ENCODE measurements at places on chromosomes 11 and 22.

GRCh38 chr22:17110791-17111550 is 10.2 kb downstream of the TMEM121B start:
- DNase-seq, result no peak

DNA sequence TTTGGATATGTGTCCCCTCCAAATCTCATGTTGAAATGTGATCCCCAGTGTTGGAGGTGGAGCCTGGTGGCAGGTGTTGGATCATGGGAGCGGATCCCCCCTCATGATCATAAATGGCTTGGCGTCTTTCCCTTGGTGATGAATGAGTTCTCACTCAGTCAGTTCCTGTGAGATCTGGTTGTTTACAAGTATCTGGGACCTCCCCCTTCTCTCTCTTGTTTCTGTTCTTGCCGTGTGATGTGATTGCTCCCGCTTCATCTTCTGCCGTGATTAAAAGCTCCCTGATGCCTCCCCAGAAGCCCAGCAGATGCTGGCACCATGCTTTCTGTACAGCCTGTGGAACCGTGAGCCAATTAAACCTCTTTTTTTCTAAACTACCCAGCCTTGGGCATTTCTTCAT is 102.2 kb downstream of the SEZ6L start:
- no peak for DNase-seq

GRCh38 chr11:47983464-47984397 is 3.4 kb downstream of the PTPRJ start:
- DNase-seq, result no peak

DNA sequence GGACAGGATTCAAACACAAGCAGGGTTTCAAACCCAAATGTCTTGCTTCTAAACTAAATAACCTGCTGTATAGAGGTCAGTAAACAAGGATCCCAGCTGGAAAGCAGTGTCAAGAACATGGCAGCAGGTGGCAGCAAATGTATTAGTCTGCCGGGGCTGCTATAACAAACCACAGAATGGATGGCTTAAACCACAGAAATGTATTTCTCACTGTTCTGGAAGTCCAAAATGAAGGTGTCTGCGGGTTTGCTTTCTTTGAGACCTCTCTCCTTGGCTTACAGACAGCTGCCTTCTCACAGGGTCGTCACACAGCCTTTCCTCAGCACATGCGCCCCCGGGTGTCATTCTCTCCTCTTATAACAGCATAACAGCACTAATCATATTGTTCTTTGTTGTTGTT is 65.1 kb upstream of the LRRC55 start:
- DNase-seq, result peak; percentile 29

GRCh38 chr11:65184146-65184545 is 2.4 kb downstream of the CAPN1 start:
- DNase-seq, result no peak

DNA sequence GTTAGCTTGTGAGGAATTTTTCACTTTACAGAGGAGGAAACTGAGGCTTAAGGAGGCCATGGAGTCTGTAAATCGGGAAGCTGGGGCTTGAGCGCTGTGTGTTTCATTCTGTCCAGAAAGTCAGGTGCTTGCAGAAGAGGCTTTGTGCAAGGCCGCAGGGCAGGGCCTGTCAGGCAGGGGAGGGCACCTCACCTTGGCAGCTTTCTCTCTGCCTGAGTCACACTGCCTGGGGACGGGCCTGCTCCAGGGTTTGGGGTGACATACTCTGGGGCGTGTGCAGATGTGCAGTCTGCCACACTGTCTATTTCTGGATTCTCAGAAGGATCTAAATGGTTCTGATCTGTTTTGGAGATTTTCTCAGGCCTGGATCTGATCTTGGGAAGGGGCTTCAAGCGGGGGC is 8.4 kb downstream of the INCENP start:
- no peak for DNase-seq

GRCh38 chr11:35260342-35260985 is 121.5 kb downstream of the CD44 start:
- no peak for DNase-seq

DNA sequence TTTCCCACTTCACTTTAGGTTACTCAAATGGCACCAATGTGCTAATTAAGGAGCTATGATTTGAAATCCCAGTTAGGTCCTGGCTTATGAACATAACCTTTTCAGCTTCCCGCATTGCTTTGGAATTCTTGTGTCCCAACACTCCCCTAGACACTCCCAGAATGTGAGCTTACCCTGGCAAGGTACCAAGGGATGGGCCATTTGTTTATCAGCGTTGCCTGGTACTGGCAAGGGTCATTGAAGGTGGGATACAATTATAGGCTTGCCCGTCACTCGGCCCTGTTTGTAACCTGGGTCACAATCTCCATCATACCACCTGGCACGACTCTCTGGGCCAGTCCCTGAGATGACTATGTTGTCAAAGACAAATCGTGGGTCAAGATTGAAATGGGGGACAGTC is 5.4 kb downstream of the CSRP3 start:
- no peak for DNase-seq

- no peak for DNase-seq
These were observed 43.3 kb upstream of the EP300 start for GRCh38 chr22:41048791-41049717.

DNA sequence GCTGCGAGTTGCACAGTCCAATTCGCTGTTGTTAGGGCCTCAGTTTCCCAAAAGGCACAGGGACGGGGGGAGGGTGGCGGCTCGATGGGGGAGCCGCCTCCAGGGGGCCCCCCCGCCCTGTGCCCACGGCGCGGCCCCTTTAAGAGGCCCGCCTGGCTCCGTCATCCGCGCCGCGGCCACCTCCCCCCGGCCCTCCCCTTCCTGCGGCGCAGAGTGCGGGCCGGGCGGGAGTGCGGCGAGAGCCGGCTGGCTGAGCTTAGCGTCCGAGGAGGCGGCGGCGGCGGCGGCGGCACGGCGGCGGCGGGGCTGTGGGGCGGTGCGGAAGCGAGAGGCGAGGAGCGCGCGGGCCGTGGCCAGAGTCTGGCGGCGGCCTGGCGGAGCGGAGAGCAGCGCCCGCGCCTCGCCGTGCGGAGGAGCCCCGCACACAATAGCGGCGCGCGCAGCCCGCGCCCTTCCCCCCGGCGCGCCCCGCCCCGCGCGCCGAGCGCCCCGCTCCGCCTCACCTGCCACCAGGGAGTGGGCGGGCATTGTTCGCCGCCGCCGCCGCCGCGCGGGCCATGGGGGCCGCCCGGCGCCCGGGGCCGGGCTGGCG is at the start of gene BCR:
Gene BCR (plus strand): TSS at position 209 of the 592 bp plus-strand sequence. CDS start 452 bp downstream, outside the sequence.
- peak; percentile 74 for DNase-seq

DNA sequence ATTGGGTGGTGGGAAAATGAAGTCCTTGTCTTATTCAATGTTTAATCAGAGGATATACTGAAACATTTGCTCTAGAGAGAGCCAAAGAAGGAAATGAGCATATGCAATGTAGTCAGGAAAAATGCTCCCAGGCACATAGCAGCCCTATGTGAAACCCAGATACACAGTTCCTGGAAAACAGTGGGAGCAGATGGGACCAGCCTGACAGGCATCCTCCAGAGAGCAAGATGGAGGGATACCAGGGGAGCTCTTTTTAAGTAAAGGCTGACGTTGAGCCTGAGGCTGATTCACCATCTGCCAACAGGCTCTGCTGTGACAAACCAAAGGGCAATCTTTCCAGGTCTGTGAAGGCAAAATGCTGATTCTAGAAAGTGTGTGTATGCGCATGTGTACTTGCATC is 559.4 kb upstream of the KIRREL3 start:
- no peak for DNase-seq

DNA sequence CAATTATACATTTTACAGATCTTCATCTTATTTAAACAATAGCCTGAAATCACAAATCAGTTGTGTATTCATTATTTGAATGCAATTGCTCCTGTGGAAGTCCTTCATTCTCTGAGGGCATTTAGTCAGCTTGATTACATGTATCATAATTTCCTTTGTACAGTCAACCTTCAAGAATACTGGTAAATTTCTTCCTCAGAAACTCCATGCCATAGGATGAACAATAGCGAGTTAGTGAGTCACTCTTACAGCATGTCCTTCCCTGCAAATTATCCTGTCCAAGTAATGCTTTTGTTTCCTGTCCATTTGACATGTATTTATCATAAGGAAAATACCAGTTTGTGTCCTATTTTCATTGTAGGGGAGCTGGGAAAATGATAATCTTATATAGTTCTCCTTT is 3.8 kb downstream of the OR10S1 start:
- no peak for DNase-seq

DNA sequence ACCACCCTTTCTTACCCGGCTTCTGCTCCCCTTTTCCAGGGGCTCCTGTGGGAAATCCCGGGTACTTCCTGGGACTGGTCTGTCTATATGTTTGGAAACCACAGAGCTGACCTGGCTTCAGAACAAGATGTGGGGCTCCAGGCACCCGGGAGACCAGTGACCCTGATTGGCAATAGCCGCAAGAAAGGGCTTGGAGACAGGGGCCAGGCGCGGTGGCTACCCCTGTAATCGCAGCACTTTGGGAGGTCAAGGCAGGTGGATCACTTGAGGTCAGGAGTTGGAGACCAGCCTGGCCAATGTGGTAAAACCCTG is 3.2 kb upstream of the NEAT1 start:
- DNase-seq, result no peak

- DNase-seq, result no peak
These were observed 259.2 kb downstream of the JRKL start for GRCh38 chr11:96648991-96649390.

GRCh38 chr22:29690476-29690875 is 29.3 kb upstream of the CABP7 start:
- DNase-seq, result no peak

DNA sequence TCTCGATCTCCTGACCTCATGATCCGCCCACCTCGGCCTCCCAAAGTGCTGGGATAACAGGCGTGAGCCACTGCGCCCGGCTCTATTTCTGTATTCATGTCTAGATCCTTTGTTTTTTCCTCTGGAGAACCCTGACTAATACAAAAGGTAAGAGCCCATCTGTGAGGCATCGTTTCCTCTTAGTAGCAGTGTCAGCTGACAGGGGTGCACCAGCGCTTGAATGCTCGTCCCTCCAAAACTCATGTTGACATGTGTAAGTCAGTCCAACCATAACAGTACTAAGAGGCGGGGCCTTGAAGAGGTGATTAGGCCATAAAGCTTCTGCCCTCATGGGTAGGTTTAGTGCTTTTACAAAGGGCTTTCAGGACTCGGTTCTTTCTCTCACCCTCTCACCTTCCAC is 470.1 kb upstream of the B3GAT1 start:
- no peak for DNase-seq

GRCh38 chr11:65541093-65541982 is 16.5 kb downstream of the SCYL1 start:
- DNase-seq, result no peak

All from stimulated activated CD4-positive, alpha-beta T cell treated with anti-CD3 and anti-CD28 coated beads, Interleukin-15, amount 100 ng/mL, for 24 hours (primary cell).